ENCODE measurements at places on chromosomes 5 and 9.
A peak's percentile ranks its signal among the peaks of the same experiment; 100 is the strongest.

GRCh38 chr9:69657269-69657668 lies 14.9 kb downstream of the APBA1 start:
- no peak for DNase-seq

DNA sequence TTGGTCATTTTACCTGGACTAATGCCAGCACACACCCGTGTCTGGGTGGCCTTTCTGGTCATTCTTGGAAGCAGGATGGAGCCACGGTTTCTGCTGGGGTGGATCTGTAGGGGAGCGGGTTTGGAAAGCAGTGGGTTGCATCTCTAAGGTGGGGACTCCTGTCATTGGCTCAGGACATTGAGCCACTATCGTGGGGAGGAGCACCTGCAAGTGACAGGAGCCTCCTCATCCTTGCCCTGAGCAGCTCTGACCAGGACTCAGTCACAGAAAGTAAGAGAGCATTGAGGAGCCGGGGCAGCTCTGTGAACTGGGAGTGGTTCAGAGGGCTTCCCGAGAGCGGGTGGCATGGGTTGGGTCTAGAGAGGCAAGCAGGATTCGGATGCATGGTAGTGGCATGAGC lies 3.7 kb downstream of the B4GALT7 start:
- DNase-seq = no peak

DNA sequence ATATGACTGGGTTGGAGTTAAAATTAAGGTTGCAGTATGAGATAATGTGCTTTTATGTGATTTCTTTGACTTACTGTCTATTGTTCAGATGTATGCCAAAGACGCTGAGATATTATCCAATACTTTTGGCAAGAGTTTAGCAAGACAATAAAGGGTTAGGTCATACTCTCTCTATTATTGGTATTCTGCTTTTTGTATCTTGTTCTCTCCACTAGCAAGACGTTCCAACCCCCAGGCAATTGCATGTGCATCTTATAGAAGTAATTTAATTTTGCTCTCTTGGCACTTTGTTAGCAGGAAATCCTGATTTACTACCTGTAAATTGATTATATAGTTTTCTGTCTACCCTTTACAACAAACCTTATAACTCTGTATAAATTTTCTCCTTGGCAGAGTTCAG lies 1093.6 kb downstream of the CDH9 start:
- DNase-seq = no peak

GRCh38 chr5:42811591-42812446 lies at the start of gene SELENOP:
SELENOP (minus strand) TSS chr5:42811892; CDS start chr5:42808353, 3,539 bp downstream.
- peak; percentile 76 for DNase-seq

DNA sequence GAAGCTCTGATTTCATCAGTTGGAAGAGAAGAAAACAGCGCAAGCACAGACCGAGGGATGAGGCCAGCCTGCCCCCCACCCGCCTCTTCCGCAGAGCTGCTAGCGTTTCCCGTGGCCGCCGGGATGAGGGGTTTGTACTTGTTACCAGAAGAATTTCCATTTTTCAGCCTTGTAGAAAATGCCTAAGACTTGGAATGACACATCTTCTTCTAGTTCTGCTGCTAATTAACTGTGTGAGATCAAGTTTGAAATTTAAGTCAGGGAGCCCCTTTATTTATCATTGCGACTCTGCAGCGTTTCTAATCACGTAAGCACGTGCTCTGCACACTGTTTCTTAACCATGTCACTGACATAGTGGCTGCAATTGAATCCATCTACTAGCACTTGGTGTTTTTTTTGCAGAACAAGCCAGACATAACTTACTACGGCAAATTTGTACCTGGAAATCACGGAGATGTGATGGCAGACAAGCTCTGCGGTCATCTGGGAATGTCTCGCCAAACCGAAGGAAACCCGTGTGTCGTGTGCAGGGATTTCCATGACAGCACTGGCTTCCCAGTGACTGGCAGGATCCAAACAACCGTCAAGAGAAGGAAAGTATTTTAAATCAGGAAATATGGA lies 41.8 kb upstream of the ROR2 start:
- peak; percentile 28 for DNase-seq

GRCh38 chr5:73485715-73486114 lies 12.5 kb upstream of the BTF3 start:
- no peak for DNase-seq

DNA sequence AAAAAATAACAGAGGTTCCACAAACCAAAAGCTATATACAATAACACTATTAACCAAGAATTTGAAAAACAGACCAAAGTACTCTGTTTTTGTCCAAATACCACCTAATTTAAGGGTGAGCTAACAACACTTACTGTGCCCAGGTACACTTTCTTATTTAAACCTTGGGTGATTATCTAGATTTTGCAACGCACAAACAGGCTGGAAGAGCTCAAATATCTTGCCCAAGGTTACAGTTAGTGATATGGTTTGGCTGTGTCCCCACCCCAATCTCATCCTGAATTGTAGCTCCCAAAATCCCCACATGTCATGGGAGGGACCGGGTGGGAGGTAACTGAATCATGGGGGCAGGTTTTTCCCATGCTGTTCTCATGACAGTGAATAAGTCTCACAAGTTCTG lies 58.9 kb downstream of the CDK5RAP2 start:
- DNase-seq = no peak

DNA sequence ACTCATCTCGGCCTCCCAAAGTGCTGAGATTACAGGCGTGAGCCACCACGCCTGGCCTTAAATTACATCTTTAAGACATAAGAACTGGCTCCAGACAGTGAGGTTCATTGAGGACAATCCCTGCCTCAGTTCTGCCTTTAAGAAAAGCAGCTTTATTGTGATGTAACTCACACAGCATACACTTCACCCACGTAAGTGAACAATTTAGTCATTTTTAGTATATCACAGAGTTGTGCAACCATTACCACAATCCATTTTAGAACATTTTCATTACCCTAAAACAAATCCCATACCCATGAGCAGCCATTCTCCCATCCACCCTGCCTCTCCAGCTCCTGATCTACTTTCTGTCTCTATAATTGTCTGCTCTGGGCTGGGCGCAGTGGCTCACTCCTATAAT lies 24.0 kb upstream of the LTC4S start:
- DNase-seq = no peak

GRCh38 chr9:77949751-77950436 lies 81.7 kb downstream of the GNAQ start:
- no peak for DNase-seq

- no peak for DNase-seq
Measured at GRCh38 chr9:88166660-88167059, 28.4 kb upstream of the SPATA31C2 start.

Measured in forelimb muscle (tissue), 1 donor.